ENCODE measurements at places on chromosomes 4 and X.

DNA sequence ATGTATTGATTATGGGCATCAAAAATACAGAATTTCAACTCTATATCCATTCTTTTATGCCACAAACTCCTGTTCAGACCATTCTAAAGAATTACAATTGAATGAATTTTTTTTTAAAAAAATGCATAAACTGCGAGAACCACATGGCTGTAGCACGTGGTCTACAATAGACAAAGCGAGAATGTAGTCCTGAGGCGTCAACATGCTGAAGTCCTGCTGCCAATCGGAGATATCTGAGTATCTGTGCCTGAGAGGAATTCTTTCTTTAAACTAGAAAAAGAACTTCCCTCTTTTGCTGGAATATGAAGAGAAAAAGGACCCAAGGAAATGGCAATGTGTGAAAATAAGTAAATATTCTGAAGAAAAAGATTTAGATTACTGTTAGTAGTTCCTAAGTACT is 105.7 kb downstream of the CDS1 start:
- 0 out of 2 replicates have a peak, but pooled peaks cover 12% of the 10 kb centered on the region for H3K36me3 ChIP-seq
- no peaks in the 10 kb centered on the region for H3K27me3 ChIP-seq
- no peak overlapping the region for H3K27ac ChIP-seq
- DNase-seq = no peak
- H3K4me3 ChIP-seq = no peak overlapping the region

DNA sequence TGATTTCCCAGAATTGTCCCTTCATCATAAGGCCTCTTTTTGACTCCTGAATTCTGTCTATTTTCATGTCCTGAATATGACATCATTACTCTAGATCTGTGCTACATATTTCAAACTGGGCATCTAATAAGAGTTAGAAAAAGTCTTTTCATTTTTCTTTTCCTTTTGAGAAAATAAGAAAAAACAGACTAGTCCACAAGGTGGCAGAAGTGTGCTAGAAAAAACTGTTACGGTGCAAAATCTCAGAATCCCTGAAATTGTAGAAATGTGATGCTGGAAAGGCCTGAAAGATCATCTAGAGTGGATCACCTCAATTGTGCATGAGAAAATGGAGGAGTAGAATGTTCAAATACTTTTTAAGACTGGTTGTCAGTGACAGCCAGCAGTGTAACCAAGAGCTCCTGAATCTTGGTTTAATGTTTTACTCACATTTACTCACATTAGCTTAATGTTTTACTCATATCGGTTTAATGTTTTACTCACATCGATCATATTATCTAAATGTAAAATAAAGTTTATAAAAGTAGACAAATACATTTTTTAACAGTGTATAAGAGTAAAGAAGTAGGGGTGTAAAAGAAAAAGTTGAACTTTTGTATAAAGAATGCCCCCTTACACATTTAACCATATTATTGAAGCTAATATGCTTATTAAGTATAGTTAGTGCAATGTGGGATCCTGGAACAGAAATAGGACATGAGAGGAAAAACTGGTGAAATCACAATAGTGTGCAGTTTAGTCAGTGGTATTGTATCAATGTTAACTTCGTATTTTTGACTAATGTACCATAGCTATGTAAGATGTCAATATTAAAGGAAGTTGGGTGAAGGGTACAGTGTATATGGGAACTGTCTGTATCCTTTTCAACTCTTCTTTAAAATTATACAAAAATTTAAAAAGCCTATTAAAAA is 15.2 kb downstream of the ASB11 start:
- no peaks in the 10 kb centered on the region for H3K4me1 ChIP-seq
- H3K36me3 ChIP-seq = no peaks in the 10 kb centered on the region
- H3K27me3 ChIP-seq = no peaks in the 10 kb centered on the region
- no peak overlapping the region for H3K27ac ChIP-seq
- no peak overlapping the region for H3K4me3 ChIP-seq

DNA sequence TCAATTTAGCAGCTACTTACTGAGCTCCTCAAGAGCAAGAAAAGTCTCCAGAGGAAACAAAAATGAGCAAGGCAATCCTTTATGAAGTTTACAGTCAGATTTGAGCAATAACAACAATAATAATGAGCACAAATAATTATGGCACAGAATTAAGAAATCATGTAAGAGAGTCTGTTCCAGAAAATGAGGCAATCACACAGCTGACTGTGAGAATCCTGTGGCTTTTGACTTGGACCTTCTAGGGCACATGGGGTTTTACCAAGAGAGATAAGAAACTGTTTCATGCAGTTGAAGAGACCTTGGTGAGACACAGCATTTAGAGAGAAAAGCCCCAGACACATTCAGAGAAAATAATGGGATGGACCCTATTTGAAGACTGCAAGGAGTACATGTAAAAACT is 362.6 kb upstream of the MAGEB2 start:
- no peaks in the 10 kb centered on the region for H3K27me3 ChIP-seq
- no peaks in the 10 kb centered on the region for H3K36me3 ChIP-seq
- DNase-seq = no peak
- no peak overlapping the region for H3K27ac ChIP-seq
- H3K4me3 ChIP-seq = no peak overlapping the region

- H3K36me3 ChIP-seq = 0 out of 2 replicates have a peak, but pooled peaks cover 4% of the 10 kb centered on the region
- H3K4me3 ChIP-seq = no peak overlapping the region
- no peaks in the 10 kb centered on the region for H3K27me3 ChIP-seq
- peak; percentile 23 for DNase-seq
- no peak overlapping the region for H3K27ac ChIP-seq
Measured at GRCh38 chrX:144791298-144791697, 456.0 kb upstream of the SPANXN1 start.

GRCh38 chr4:169807934-169808509 is 50.3 kb upstream of the HPF1 start:
- no peaks in the 10 kb centered on the region for H3K27me3 ChIP-seq
- no peak overlapping the region for H3K4me3 ChIP-seq
- H3K36me3 ChIP-seq = no peaks in the 10 kb centered on the region
- no peak for DNase-seq
- no peaks in the 10 kb centered on the region for H3K4me1 ChIP-seq

- H3K27me3 ChIP-seq = no peaks in the 10 kb centered on the region
- peak; percentile 46 for DNase-seq
- no peaks in the 10 kb centered on the region for H3K4me1 ChIP-seq
- no peak overlapping the region for H3K4me3 ChIP-seq
- no peaks in the 10 kb centered on the region for H3K36me3 ChIP-seq
- H3K27ac ChIP-seq = no peak overlapping the region
Measured at GRCh38 chr4:170374770-170375169, 285.0 kb upstream of the AADAT start.

GRCh38 chr4:121790976-121791375 is 10.1 kb upstream of the EXOSC9 start:
- peaks cover 25% of the 10 kb centered on the region for H3K4me1 ChIP-seq
- H3K27ac ChIP-seq = no peak overlapping the region
- H3K36me3 ChIP-seq = no peaks in the 10 kb centered on the region
- no peak overlapping the region for H3K4me3 ChIP-seq
- no peak for DNase-seq

- DNase-seq = no peak
- H3K27ac ChIP-seq = no peak overlapping the region
- no peaks in the 10 kb centered on the region for H3K4me1 ChIP-seq
- H3K36me3 ChIP-seq = no peaks in the 10 kb centered on the region
- H3K27me3 ChIP-seq = no peaks in the 10 kb centered on the region
- no peak overlapping the region for H3K4me3 ChIP-seq
Measured at GRCh38 chr4:23921447-23921845, 31.6 kb upstream of the PPARGC1A start.

- no peaks in the 10 kb centered on the region for H3K4me1 ChIP-seq
- H3K27ac ChIP-seq = no peak overlapping the region
- H3K27me3 ChIP-seq = no peaks in the 10 kb centered on the region
Measured at GRCh38 chrX:47285836-47286320, 53.1 kb downstream of the USP11 start.

- no peaks in the 10 kb centered on the region for H3K27me3 ChIP-seq
- no peak overlapping the region for H3K27ac ChIP-seq
- DNase-seq = no peak
- H3K4me1 ChIP-seq = peaks cover 20% of the 10 kb centered on the region
Measured at GRCh38 chr4:169338241-169338640, 67.5 kb upstream of the SH3RF1 start.

- no peak overlapping the region for H3K4me3 ChIP-seq
- no peaks in the 10 kb centered on the region for H3K27me3 ChIP-seq
- no peaks in the 10 kb centered on the region for H3K4me1 ChIP-seq
- H3K27ac ChIP-seq = no peak overlapping the region
- DNase-seq = no peak
Measured at GRCh38 chr4:23956601-23957364, 66.9 kb upstream of the PPARGC1A start.

DNA sequence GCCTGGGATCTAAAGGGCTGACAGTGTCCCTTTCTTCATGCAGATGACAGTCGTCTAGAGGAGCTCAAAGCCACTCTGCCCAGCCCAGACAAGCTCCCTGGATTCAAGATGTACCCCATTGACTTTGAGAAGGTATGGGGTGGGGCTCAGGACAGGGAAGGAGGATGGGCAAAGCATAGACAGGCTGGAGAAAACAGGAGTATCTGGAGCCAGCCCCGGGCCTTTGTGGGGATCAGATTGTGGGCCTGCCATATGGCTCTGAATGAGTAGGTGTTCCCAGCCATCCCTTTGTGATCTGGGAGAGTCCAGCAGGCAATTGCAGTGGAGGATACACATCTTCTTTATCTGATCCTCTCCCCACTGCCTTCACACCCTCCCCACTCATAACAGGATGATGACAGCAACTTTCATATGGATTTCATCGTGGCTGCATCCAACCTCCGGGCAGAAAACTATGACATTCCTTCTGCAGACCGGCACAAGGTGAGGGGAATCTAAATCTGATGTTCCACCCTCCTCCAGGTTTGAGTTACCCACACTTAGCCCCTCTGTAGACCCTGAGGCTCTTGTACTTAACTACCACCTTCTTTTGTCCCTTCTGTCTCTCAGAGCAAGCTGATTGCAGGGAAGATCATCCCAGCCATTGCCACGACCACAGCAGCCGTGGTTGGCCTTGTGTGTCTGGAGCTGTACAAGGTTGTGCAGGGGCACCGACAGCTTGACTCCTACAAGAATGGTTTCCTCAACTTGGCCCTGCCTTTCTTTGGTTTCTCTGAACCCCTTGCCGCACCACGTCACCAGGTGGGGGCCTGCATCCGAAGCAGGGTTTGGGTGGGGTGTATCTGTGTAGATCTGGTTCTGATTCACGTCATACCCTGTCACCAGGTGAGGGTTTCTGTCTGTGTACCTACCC is 5.8 kb upstream of the CDK16 start:
- peaks cover 73% of the 10 kb centered on the region for H3K36me3 ChIP-seq
- no peak overlapping the region for H3K4me3 ChIP-seq
- peaks cover 25% of the 10 kb centered on the region for H3K4me1 ChIP-seq
- H3K27me3 ChIP-seq = no peaks in the 10 kb centered on the region

- no peaks in the 10 kb centered on the region for H3K4me1 ChIP-seq
- H3K27me3 ChIP-seq = peaks cover 25% of the 10 kb centered on the region
- no peak for DNase-seq
- H3K27ac ChIP-seq = no peak overlapping the region
Measured at GRCh38 chr4:24395937-24396336, 188.4 kb downstream of the DHX15 start.

DNA sequence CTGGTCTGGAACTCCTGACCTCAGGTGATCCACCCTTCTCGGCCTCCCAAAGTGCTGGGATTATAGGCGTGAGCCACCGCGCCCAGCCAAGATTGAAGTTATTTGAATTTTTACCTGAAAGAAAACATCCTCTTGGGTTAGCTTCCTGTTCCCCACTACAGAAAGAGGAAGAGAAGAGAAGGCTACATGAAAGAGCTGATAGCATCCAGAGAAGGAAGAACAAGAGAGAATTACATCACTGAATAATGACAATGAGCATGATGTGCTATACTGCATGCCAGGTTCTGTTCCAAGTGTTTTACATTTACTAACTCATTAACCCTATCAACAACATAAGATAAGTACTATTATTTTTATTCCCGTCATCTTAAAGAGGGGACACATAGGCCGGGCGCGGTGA is 11.5 kb upstream of the TBC1D1 start:
- H3K4me1 ChIP-seq = no peaks in the 10 kb centered on the region
- no peaks in the 10 kb centered on the region for H3K36me3 ChIP-seq
- no peaks in the 10 kb centered on the region for H3K27me3 ChIP-seq
- H3K27ac ChIP-seq = no peak overlapping the region
- H3K4me3 ChIP-seq = no peak overlapping the region

DNA sequence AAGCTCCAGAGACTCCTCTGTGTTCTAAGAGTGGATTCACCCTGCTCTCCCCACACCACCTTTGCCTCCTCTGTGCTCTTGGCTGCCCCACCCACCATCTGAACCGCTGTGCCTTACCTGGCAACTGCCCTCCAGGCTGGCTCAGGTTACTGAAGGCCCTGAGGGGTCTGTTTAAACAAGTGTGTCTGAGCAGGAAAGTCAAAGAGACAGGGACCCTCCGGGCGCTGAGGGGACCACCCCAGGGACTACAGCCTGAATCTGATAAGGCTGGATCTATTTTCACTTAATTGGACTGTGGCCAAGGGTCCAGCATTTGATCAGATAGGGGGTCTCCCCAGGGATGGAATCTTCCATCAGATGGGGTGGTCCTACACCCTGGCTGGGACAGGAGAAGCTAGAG is 10.4 kb upstream of the MSX1 start:
- H3K27ac ChIP-seq = no peak overlapping the region
- no peak overlapping the region for H3K4me3 ChIP-seq
- no peaks in the 10 kb centered on the region for H3K27me3 ChIP-seq
- no peaks in the 10 kb centered on the region for H3K4me1 ChIP-seq

- DNase-seq = peak; percentile 2
- no peak overlapping the region for H3K4me3 ChIP-seq
- no peaks in the 10 kb centered on the region for H3K4me1 ChIP-seq
Measured at GRCh38 chrX:103913356-103914020, 48.9 kb upstream of the TMSB15B start.

GRCh38 chr4:157934151-157934550 is 238.7 kb downstream of the GASK1B start:
- H3K27me3 ChIP-seq = no peaks in the 10 kb centered on the region
- no peaks in the 10 kb centered on the region for H3K36me3 ChIP-seq
- no peaks in the 10 kb centered on the region for H3K4me1 ChIP-seq
- H3K4me3 ChIP-seq = no peak overlapping the region
- H3K27ac ChIP-seq = no peak overlapping the region

- H3K27ac ChIP-seq = peak overlapping the region; percentile 95
- DNase-seq = peak; percentile 45
Measured at GRCh38 chrX:115562480-115562847, 1.5 kb downstream of the PLS3 start.

DNA sequence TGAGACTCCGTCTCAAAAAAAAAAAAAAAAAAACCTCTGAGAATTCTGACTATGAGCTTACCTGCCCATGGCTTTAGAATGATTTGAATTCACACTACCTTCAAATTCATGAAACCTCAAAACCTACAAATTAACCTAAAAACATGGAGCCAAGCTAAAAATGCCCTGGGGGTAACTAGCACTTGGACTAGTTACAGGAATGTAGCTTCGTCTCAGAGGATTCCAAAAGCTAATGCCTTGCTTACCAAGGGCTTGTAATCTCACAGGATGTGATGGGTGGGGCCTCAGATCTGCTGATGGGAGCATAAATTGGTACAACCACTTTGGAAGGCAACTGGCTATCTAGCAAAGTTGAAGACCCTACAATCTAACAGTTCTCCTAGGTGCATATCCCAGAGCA is 79.4 kb upstream of the SPRY1 start:
- no peaks in the 10 kb centered on the region for H3K27me3 ChIP-seq
- no peak overlapping the region for H3K4me3 ChIP-seq
- H3K36me3 ChIP-seq = no peaks in the 10 kb centered on the region
- DNase-seq = peak; percentile 36
